ENCODE measurements at places on chromosomes 11 and 22.

DNA sequence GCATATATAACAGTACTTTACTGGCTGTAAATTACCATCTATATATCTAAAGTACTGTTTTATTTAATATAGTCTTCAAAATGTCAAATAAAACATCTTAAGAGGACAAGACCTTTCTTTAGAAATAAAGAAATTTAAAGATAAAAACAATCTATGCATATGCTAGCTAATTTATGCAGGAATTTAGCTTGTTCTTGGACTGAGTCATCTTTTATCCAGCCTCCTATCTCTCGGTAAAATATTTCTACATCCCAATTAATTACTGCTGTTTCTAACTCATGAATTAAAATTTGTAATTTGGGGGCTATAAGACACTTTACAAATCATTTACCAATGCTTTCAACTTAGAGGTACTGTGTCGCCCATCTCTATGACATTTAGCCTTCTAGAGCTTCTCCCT is 72.8 kb upstream of the DDI1 start:
- DNase-seq = no peak

DNA sequence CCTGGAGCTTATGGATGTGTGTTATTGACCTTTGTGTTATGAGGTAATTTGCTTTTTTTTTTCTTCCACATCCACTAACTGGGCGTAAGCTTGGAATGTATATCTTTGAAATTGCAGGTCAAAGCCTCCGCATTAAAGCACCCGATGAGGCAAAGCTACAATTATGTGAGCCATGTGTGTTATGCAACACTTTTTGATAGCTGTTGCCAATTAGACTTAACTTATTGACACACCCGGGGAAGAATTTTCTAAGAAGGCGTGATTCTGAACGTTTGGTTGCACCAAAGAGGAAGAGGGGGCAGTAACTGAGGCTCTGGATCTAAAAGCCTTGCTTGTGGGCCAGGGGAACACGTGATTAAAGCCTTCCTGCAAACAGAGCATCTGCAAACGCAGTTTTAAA is 610 bp upstream of the TEX12 start:
- DNase-seq = no peak

DNA sequence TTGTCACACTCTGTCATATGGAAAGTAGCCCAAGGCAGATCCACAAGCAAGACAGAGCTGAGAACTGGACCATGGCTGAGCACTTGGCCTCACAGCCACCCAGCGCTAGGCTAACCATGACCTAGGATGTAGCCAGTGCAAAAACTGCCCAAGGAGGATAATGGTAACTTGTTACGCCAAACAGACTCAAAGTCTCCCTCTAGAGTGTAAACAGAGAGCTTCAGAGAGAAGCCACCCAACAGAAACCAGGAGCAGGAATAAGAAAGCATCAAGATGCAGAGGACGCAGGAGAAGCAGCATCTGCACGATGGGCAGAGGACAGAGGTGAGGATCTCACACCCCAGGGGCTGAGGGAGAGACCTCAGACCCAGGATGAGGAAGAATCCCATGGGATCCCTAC is 97.9 kb downstream of the RCN1 start:
- no peak for DNase-seq

- no peak for DNase-seq
These were observed 1.9 kb downstream of the FBXO7 start for GRCh38 chr22:32476281-32477195.

DNA sequence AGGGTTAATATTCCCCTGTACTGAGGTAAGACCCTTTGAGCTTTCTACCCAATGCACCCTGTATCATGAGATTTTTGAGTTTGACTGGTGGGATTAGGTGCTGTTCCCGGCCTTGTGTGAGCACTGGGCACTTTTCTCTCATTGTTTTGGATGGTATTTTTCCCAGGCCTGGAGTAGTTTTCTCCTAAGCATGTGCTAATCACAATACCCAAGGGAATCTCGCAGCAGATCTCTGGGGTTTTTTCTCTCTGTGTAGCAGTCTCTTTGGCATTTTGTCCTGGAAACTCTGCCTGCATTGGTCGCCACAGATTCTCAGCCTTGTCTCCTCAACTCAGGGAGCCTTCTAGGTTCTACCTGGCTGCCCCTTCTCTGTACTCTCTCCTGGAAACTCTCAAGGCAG is 19.9 kb downstream of the IGHMBP2 start:
- no peak for DNase-seq

GRCh38 chr11:118252688-118253087 is 523 bp upstream of the MPZL3 start:
- DNase-seq = no peak

GRCh38 chr11:121535129-121535796 is 82.5 kb upstream of the SORL1-AS1 start:
- no peak for DNase-seq

- DNase-seq = no peak
These were observed 28.2 kb downstream of the TPBGL start for GRCh38 chr11:75268626-75269366.

- DNase-seq = no peak
These were observed 14.4 kb downstream of the IL18BP start for GRCh38 chr11:72012897-72013721.

- no peak for DNase-seq
These were observed 491.9 kb downstream of the OPCML start for GRCh38 chr11:133040289-133040900.

GRCh38 chr22:38513063-38513462 is 7.0 kb upstream of the DDX17 start:
- no peak for DNase-seq

- no peak for DNase-seq
These were observed 43.8 kb downstream of the NECTIN1 start for GRCh38 chr11:119685111-119685746.

- no peak for DNase-seq
These were observed 131.2 kb downstream of the OSBP2 start for GRCh38 chr22:30825711-30826505.

Data from NCI-H524 treated with DMSO at 0.1 percent for 48 hours (cell line).